ENCODE measurements at places on chromosomes 4 and X.

GRCh38 chr4:8241211-8241779, 28.3 kb upstream of the HTRA3 start:
- DNase-seq = no peak

DNA sequence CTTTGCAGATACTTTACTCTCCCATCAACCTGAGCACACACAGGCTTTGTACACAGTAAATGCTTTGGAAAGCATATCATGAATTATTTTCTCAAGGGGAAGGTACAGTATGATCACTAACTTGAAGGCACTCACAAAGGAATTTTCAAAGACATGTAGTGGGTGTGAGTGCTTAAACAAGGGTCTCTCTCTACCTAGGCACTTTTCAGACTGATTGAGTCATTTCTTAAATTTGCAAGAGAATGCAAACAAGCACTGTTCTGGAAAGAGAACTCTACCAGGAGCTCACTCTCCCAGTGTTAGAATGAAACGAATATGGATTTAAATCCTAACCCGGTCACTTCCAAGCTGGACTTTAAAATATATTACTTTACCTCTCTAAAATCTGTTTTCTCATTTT, 85.7 kb downstream of the MAML3 start:
- no peak for DNase-seq

DNA sequence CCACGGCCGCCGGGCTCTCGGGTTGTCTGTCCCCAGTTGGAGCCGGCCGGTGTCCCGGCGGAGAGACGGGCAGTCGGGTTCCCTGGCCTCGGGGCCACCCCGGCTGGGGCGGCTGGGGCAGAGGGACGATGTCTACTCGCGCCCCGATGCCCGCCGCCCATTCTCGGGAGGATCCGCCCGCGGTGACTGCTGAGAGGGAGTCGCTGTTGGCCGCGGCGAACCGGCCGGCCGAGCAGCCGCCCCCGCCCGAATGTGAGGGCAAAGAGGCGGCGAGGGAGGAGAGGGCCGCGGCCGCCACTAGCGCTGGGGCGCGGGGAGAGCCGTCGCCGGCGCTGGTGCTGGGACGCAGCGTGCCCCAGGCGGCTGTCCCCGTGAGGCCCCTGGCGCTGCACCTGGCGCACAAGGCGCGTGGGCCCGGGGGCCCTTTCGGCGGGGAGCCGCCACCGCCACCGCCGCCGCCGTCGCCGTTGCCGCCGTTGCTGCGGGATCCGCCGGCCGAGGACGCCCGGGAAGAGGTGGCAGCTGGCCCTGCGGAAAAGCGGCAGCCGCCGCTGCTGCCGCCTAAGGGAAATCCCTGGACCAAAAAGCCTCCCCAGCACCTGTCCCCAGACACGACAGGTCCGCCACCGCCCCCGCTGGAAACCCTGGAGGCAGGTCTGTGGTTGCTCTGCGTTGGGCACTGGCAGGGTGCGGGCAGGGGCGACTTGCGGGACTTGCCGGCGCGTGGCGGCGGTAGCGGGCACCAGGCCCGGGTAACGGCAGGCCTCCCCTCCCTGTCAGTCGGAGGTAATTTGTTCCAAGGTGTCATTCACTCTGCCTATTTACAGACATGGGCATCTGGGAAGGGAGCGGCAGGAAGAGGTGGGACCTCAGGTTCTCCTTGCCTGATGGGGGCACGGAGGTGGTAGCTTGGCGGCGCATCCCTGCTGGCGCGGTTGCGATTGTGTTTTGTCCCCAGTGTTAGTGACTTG, 739 bp downstream of the LARP1B start:
- DNase-seq = peak; percentile 89

GRCh38 chr4:129377131-129377845, 281.3 kb downstream of the C4orf33 start:
- DNase-seq = no peak

DNA sequence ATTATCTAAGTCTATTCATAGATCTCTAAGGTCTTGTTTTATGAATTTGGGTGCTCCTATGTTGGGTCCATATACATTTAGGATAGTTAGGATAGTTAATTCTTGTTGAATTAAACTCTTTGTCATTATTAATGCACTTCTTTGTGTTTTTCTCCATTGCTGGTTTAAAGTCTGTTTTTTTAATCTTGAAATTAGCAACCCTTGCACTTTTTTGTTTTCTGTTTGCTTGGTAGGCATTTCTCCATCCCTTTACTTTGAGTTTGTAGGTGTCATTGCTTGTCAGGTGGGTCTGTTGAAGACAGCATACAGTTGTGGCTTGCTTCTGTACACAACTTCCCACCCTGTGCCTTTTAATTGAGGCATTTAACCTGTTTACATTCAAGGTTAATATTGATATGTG, 434.8 kb downstream of the OPHN1 start:
- no peak for DNase-seq

DNA sequence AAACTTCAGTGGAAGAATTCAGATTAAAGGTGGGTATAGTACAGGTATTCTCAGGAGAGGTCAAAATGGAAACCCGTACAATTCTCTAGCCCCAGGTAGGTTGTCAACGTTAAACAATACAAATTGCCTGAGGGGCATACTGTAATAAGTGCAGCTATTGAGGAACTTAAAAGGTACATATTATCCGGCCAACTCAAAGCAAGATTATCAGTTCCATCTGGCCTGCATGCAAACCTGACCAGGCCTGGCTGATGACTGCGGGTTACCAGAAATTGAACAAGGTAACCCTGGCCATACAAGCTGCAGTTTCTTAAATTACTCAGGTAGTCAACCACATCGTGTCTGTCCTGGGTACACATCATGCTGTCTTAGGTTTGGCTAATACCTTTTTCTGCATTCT, 12.3 kb upstream of the ZNF630 start:
- no peak for DNase-seq

DNA sequence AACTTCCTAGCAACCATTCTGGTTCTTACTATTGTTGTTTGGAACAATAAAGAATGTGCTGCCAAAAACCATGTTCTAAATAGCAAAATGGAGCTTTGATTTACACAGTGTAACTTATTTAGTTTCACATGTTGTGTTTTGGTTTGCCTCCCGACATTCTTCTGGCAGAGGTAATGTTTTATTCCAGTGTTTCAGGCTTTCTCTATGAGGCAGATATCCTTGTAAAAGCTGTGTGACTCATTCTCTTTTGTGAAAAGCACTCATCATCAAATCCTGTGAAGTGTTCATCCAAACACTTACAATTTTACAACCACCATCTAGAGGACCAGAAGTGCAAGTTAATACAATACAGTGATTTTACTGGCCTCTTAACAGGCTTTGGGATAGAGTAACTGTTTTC, 219.0 kb upstream of the GIMD1 start:
- DNase-seq = no peak

DNA sequence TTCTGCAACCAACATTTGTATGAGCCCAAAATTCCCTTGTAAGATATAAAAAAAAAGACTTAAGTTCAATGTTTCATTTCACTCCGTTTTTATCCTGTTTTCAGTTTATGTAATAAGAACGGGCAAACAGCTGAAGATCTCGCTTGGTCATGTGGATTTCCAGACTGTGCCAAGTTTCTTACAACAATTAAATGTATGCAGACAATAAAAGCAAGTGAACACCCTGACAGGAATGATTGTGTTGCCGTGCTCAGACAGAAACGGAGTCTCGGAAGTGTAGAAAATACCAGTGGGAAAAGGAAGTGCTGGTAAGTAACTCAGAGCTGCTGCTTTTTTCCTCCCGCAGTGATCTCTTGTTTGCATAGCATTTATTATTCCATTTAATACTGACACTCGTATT, 2.8 kb downstream of the ANKRD37 start:
- DNase-seq = no peak

GRCh38 chr4:85963231-85963630, 396.6 kb downstream of the MAPK10 start:
- no peak for DNase-seq

- no peak for DNase-seq
Observed at GRCh38 chr4:111717921-111718320, 427.3 kb upstream of the FAM241A start.

DNA sequence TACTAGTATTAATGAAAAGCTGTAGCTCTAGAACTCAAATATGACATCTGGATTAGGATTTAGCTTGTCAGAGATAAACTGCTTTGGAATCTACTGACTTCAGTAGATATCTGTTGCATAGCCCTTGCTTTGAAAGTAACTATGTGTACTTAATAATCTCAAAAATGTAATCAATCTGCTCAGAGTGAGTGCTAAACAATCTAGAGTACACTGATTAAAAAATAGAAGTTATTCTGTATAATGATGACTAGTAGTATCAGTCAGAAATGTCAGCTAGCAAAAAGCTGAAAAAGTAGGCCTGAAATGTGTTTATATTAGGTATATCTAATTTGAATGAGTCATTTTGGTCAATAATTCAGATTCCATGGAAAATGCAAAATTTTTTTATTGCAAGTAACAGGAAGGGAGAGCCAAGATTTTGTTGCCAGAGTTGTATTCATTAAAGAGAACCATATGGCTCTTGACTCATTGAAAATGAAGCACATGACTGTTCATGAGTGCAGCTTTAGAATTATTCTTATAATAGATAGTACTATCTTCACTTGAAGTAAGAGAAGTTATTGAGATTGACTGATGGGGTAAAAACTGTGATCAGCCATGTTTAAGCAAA, 20.0 kb downstream of the CLCN3 start:
- no peak for DNase-seq

- DNase-seq = no peak
Observed at GRCh38 chr4:145427991-145428390, 53.7 kb upstream of the SMAD1 start.

- DNase-seq = no peak
Observed at GRCh38 chrX:23662187-23662586, 5.1 kb upstream of the PRDX4 start.

GRCh38 chrX:5681159-5681558, 547.5 kb downstream of the NLGN4X start:
- no peak for DNase-seq

DNA sequence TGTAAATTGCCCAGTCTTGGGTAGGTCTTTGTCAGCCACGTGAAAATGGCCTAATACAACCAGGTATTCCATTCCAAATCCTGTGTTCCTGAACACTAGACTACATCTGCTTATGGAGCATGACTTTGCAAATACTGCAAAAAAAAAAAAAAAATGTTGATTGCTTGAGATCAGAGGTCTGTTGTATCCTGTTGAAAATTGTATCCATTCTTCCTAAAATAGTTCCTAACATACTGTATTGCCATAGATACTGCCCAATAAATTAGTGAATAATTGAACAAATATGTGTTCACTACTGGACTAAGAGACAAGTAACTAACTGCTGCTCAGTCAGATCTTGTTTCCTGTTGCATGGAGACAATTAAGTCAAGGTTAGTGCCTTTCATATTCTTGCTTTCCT, 164.3 kb upstream of the PABPC4L start:
- DNase-seq = no peak

GRCh38 chr4:108488865-108489264, 131.5 kb upstream of the RPL34 start:
- no peak for DNase-seq

DNA sequence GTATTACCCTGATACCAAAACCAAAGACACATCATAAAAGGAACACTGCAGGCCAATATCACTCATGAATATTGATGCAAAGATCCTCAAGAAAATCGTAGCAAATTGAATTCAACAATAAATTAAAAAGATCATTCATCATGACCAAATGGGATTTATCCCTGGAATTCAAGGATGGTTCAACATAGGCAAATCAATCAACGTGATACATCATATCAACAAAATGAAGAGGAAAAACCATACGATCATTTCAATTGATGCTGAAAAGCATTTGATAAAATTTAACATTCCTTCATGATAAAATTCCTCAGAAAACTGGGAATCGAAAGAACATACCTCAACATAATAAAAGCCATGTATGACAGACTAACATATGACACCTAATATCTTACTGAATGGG, 52.7 kb upstream of the STARD8 start:
- DNase-seq = no peak

GRCh38 chrX:9851890-9852289, 65.7 kb downstream of the SHROOM2 start:
- no peak for DNase-seq

- no peak for DNase-seq
Observed at GRCh38 chr4:1721666-1722550, 587 bp downstream of the TACC3 start.

DNA sequence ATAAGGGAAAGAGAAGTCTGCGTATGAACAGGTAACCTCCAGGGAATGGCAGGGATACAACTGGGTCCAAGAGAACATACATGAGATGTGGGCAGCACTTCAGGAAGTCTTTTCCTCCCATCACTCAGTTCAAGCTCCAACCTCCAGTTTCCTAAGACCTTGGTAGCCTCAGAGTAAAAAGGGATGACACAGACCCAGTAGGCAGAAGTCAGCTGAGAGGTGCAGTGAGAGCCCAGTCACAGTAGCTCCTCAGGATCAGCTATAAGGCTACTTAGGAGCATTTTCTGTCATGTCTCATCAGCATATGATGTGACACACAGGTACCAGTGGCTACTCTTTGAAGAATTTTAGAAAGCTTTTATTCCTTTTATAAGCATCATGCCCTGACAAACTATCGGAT, 12.5 kb upstream of the STS start:
- no peak for DNase-seq

- no peak for DNase-seq
Observed at GRCh38 chr4:92791871-92792440, 488.2 kb downstream of the GRID2 start.

- DNase-seq = no peak
Observed at GRCh38 chr4:111905511-111905910, 239.7 kb upstream of the FAM241A start.

DNA sequence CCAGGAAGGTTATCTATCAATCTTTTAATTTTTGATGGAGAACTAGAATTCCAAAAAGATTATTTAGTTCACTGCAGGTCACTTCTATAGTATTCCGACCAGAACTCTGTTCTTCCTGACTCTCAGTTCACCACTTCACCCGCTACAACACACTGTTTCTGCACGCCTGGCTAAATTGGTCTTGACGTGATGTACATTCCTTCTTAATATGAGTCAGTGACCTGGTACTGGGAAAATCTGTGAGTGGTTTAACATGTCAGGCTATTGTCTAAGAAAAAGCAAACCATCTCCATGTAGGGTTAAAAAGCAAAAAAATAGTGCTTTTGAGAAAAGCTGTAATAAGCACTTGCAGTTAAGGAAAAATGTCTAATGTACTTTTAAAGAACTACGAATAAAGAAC, 120.4 kb downstream of the NDST3 start:
- no peak for DNase-seq

GRCh38 chr4:57083090-57083489, 27.1 kb downstream of the IGFBP7 start:
- no peak for DNase-seq

GRCh38 chrX:66919280-66919832, 280.5 kb upstream of the EDA2R start:
- no peak for DNase-seq

GRCh38 chr4:145154573-145154972, 25.8 kb downstream of the OTUD4 start:
- DNase-seq = no peak

GRCh38 chr4:21765810-21766407, 182.7 kb downstream of the KCNIP4 start:
- DNase-seq = no peak
